ENCODE measurements at places on chromosomes 1 and 21.

GRCh38 chr1:7432102-7432899, 338.8 kb upstream of the VAMP3 start:
- no peak for DNase-seq

- no peak for DNase-seq
These were observed 16.9 kb upstream of the EFCAB14 start for GRCh38 chr1:46735708-46736324.

GRCh38 chr1:108695535-108695934, 3.4 kb downstream of the PRPF38B start:
- DNase-seq: no peak

DNA sequence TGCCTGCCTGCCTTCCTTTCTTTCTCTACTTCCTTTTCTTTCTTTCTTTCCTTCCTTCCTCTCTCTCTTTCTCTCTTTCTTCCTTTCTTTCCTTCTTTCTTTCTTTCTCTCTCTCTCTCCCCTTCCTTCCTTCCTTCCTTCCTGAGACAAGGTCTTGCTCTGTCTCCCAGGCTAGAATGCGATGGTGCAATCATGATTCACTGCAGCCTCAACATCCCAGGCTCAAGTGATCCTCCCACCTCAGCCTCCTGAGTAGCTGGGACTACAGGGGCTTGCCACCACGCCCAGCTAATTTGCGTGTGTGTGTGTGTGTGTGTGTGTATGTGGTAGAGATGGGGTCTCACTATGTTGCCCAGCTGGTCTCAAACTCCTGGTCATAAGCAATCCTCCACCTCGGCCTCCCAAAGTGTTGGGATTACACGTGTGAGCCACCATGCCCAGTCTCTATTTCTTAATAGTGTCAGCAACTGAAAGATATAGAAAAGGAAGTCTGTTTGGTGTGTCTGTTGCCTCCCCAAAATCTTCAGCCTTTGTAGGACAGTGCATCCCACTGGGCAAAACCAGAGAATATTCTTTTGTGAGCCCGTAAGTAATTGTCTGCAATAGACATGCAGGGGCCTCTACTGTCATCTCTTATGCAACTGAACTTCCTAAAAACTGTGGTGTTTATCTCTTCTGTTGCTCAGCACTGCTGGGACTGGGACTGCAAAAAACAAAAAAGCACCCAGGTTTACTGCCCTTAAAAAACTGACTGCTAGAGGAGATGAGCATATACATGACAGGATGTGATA, 20.9 kb upstream of the RAB4A start:
- DNase-seq: no peak

GRCh38 chr1:16205891-16206546, 6.4 kb downstream of the ARHGEF19 start:
- no peak for DNase-seq

GRCh38 chr1:198178615-198179014, 21.8 kb downstream of the NEK7 start:
- DNase-seq: no peak

DNA sequence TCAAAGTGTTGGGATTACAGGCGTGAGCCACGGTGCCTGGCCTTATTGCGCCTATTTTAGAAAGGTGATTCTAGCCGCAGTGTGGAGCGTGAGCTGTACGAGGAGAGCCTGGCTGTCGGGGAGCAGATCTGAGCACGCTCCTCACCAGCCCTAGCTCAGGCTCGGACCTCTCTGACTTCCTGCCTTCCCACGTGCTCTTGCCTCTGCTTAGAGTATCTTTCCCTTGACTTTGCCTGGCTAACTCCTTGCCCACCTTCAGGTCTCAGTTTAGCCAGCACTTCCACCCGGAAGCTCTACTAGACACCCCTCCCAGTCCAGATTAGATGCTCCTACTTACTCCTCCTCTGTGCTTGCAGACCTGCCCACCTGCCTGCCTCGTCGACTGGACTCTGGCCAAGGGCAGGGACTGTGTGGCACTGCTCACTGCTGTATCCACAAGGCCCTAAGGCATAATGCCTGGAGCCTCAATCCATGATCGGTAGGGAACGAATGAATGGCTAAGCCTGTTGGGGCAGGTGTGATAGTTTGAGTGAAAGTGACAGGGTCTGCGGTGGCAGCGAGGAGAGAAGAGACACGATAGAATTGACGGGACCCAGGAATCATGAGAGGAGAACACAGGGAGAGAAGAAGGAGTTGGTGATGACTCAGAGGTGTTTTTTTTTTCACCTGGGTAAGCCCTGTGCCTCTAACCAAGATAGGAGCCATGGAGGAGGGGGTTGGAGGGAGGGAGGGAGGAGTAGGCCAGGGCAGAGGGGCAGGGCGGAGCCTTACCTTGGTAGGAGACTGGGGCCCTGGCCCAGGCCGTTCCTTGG, 28.1 kb upstream of the WASF2 start:
- DNase-seq: no peak

DNA sequence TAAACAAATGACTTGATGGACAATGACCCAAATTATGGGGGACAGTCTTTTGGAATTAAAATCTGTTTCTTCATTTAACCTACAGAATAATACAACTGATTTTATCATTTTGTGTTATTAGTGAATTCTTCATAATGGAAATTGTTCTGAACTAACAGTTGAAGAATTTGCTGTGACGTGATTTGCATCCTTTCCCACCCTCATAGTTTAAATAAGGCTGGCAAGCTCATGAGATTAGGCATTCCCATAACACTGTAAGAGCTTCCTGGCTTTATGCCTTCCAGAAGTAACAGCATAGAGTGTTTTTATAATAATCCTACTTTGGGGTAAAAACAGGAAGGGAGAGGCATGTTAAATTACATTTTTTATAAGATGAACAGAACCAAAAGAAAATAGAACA, 95.7 kb downstream of the ATP6V1G3 start:
- no peak for DNase-seq

DNA sequence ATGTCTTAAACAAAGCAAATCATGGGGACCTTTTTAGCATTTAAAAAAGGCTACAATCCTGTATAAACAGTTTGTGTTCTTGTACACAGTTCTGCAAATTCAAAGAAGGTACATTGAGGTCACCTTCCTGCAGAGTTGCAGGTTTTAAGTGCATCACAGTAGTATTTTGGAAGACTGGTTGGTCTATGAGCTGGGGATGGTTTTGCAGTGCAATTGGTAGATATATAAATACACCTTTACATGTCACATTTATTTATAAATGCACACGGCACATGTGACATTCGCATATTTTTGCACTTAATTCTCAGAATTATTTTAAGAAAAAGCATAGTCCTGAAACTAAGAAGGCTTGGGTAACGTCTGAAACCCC, 599 bp upstream of the ITPKB start:
- no peak for DNase-seq

DNA sequence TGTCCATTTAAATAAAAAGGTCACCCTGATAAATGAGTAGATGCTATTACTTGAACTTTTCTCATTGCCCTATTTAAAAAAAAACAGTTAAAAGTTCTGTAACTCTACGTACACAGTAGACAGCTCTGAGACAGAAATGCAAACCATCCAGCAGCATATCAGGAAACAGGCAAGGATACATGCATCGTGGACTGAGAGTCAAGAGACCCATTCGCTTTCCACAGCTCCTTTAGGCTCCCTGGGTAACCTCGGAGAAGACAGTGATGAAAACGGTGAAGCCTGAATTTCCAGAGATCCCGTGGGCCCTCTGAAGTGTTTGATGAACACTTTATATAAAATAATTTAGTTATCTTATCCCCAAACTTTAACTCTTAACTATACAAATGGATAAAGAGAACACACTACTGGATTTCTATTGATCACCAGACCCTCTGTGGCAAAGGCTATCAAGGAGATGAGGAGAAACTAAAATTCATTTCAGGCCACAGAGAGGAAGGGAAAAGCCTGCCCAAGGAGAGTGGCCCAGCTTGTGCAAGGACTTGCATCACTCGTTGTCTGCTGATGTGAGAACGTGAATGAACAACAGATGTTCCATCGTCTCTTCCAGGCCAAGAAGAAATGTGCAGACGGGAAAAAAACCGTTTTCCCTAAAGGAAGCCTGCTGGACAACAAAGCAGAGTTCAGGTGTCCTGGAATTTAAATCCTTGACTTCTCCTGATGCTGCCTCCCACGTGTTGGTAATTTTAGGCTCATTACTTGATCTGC, 131.0 kb downstream of the TGFBR3 start:
- no peak for DNase-seq

DNA sequence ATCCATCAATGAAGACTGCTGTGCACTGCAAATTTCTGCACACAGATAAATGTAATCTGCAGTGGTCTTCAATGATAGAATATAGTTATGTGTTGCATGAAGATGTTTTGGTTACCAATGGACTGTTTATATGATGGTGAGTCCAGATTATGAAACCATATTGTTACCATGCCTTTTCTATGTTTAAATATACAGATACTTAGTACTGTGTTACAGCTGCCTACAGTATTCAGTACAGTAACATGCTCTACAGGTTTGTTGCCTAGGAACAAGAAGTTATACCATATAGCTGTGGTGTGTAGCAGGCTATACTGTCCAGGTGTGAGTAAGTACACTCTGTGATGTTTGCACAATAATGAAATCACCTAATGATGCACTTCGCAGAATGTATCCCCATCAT, 40.8 kb downstream of the SORT1 start:
- DNase-seq: no peak

DNA sequence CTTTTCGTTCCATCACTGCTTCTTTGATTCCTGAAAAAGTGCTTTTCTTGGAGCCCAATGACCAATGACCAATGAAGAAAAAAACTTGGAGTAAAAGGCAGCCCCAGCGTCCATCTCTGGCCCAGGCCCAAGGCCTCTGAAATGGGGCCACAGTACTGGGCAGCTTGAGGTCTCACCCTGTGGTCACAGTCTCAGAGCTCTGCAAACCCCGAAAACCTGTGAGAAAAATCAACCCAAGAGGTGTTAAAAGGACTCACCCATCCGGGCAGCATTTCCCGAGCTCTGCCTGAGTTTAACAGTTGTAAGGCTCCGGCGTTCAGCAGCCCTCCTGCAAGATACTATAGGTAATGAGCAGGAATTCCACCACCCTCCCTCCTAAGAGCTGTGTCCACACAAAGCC, 2.1 kb upstream of the EFHD2 start:
- DNase-seq: no peak

GRCh38 chr21:31172328-31172727, 134.1 kb upstream of the KRTAP19-8 start:
- DNase-seq: no peak

DNA sequence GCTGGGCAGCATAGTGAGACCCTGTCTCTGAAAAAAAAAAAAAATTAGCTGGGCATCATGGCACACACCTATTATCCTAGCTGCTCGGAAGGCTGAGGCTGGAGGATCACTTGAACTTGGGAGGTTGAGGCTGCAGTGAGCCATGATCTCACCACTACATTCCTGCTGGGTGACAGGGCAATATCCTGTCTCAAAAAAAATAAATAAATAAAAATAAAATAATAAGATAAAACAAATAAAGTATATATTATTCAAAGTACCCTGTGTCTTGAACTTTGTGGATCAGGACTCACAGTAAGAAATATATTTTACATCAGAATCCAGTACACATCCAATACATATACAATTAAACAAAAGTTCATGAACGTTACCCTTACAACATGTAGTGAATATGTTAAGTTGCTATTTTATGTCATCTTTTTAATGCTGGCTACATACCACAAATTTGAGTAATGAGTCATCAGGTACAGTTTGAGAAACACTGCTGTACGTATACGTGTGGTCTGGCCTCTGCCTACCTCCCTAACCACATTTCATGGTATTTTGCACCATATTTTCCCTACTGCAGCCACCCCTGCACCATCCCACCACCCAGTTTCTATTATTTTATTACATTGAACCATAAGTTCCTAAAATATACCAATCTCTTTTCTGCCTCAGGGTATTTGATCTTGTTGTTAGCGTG, 4.4 kb downstream of the NME7 start:
- no peak for DNase-seq

DNA sequence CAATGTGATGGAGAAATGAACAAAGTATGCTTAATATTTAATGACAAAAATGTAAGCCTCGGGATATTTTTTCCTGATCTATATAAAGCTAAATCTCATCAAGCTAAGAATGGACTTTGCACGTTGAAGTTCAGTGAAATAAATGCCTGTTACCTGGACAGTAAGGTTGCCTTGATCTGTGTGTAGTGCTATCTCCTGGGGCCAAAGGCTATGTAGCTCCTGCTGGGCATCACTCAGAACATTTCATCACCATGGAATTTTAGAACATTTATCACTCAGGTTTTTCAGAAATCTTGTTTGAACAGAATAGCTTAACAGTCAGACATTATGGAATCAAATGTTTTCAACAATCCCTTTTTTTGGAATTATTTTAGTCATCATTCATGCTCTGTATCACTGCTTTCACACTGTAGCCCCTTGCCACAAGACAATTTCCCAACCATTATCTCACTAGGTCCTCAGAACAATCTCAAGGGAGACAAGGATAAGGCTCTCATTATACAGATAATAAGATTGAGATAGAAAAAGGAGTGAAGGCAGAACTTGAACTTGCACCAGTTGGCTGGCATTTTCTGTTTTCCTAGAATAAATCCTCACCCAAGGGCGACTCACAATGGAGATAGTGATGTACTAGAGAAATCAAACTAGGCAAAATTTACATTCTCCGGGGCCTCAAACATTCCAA, 3.7 kb downstream of the OR10J1 start:
- DNase-seq: no peak

DNA sequence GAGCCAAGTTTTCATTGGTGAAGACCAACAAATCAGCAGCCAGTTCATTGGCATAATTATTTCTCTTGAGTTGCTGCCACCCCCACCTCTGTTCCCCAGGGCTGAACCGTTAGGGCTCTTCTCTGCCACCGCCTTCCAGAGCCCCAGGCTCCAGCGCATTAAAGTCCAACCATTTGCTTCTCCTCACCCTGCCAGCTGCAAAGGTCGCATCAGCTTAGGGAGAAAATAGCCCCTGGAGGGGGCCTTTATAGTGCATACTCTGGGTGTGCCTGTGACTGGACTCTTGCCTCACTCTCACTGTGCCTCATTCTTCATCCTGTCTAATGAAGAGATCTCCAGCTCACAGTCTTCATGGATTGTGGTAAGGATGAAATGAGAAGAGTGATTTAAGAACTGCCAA, 50.4 kb downstream of the KDM1A start:
- no peak for DNase-seq

- no peak for DNase-seq
These were observed 18.1 kb downstream of the USP24 start for GRCh38 chr1:55197099-55197498.

DNA sequence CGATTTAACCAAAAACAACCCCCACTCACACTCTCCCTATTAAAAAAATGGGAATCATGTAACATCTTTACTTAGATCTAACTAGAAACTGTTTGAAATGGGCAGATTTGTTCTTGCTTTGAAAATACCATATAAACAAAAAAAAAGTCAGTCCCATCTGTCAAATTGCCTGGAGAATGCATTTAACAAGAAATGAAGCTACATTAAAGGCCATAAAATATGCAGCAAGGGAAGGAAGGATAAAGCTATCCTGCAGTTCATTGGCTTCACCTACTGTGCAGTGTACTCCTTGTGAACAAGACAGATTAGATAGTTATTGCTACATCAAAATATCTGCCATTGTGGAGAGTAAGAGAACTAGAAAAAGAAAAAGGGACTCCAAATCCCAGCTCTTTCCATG, 160.5 kb downstream of the LRRC7 start:
- DNase-seq: no peak
